Fibroblast of skin of right quadriceps (primary cell): ENCODE measurements at places on chromosomes 4 and X.

- peak; percentile 15 for DNase-seq
Measured at GRCh38 chr4:139278912-139279759, 889 bp downstream of the MGARP start.

- DNase-seq = no peak
Measured at GRCh38 chrX:47170861-47171692, 22.6 kb upstream of the UBA1 start.

- no peak for DNase-seq
Measured at GRCh38 chrX:134653835-134654234, 4.4 kb downstream of the PLAC1 start.

- no peak for DNase-seq
Measured at GRCh38 chrX:41258871-41259270, 75.1 kb upstream of the DDX3X start.

DNA sequence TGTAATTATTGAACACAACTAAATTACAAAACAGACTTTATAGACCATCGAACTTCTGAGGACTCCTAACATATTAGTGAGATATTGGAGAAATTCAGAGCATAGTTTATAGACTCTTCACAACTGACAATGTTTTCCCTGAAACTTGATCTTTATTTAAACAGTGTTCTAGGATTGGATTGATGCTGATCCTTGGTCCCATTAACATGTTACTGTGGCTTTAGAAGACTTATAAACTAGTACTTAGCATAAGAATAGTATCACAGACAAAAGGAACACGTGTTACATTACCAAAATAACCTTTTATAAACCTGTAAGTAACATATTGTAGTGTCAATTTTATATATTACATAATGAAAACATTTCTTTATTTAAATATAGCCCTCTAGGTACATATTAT, 689.6 kb downstream of the CCSER1 start:
- no peak for DNase-seq

DNA sequence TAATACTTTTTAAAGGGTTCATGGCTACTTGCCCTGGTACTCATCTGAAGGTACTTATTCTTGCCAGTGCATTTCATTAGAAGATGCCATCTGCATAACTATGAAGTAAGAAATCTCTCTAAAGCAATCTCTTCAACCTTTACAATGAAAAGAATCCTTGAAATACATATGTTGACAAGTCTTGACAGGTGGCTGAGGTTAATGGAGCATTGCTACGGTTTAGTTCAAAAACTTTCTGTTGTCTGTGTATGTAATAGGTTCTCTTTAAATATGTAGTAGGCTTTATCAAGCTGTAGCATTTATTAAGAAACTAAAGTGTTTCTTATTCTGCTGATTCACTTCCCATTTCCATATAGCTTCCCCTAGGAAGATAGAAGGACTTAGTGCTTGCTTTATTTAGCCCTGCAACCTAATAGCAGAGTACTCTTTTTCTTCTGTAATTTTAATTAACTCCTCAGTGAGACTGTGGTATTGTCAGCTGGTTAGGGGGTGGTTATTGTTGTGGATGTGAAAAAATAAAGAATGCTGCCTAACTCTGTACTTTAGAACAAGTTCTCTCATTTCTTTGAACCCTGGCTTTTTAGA, 39.3 kb downstream of the SLAIN2 start:
- DNase-seq = no peak

- no peak for DNase-seq
Measured at GRCh38 chrX:65266482-65266881, 268.1 kb downstream of the LAS1L start.

DNA sequence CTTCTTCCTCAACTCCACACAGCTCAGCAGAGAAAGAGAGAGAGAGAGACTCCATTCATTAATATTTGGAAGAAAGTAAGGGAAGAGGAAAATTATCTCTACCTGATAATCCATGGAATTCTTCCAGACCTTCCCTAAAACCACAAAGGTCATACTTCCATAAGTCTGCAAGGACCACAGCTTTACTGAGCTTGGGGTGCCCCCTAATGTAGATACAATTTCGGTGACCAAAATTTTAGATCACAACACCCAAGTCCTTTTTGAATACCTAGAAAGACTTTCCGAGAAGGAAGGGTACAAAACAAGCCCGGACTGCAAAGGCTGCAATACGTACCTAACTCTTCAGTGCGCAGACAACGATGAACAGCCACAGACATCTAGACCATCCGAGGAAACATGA, 523.9 kb downstream of the GLUD2 start:
- DNase-seq = no peak

DNA sequence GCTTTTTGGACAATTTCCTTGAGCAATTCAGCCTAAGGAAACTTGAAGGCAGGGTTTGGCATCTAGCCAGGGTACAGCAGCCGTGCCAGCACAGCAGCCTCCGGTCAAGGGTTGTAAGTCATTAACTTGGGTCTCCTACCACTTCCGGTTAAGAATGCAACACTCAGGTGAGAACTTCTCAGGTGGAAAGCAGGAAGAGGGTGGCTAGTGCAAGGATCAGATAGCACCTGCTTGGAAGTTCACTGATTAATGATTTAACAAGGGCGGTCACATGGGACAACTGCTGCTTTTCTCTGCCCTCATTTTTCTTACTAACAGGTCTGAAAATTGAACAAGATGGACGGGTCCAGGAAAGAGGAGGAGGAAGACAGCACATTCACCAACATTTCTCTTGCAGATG, 30.1 kb upstream of the SCOC start:
- no peak for DNase-seq

GRCh38 chr4:10729366-10729765, 44.8 kb upstream of the CLNK start:
- no peak for DNase-seq

DNA sequence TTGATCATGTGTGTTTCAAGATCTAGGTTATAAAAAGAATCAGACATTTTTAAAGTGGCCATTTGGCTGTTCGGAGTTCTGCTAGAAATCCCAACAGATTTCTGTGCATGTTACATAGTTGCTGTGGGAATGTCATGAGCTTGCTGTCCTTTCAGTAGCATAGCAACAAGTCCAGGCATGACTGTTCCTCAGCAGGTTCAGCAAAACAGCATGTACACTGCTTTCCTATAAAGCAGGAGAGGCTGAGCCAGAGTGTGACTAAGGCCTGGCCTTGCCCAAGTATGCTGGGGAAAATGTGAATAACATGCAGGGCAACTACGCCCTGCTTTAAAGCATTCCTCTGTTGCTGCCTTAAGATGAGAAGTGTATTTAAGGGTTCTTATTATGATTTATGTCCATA, 217.1 kb upstream of the SMIM31 start:
- DNase-seq = peak; percentile 55

- no peak for DNase-seq
Measured at GRCh38 chrX:109859651-109860050, 126.6 kb upstream of the ACSL4 start.

- no peak for DNase-seq
Measured at GRCh38 chrX:88586317-88586716, 160.7 kb upstream of the CPXCR1 start.

DNA sequence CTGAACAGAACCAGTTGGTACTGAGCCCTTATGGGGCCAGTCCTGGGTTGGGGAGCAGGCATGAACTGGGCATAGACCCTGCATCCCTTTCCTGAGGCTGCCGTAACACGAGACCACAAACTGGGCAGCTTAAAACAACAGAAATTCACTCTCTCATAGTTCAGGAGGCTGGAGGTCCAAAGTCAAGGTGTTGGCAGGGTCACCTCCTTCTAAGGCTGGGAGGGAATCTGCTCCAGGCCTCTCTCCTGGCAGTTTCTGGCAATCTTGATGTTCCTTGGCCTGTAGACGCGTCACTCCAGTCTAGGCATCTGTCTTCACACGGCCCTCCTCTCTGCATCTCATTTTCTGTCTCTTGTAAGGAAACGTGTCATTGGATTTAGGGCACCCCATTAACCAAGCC, 19.8 kb upstream of the SORCS2 start:
- DNase-seq = no peak

- DNase-seq = no peak
Measured at GRCh38 chr4:154643493-154643892, 31.0 kb upstream of the FGG start.

DNA sequence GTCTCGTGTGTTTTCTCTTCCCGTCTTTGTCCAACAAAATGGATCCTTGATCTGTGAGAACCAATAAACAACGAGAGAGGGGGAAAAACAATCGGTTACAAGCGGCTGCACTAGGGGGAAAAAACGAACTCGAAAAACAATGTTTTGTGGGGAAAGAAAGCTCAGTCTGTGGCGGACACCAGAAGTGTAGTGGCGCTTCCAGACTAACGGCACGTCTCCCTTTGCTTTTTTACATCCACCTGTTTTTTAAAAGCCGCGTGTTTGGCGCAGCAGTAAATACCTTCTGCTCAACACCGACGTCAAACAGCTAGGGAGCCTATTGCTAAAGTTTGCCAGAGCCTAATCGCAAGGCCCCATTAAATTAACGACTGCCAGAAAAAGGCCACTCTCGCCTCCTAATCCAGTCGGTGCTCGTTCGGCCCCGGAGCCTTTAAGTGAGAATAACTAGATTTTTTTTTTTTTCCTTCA, 3.3 kb downstream of the NKX6-1 start:
- no peak for DNase-seq

- peak; percentile 82 for DNase-seq
Measured at GRCh38 chr4:127698789-127699200, 31.4 kb upstream of the SLC25A31 start.

DNA sequence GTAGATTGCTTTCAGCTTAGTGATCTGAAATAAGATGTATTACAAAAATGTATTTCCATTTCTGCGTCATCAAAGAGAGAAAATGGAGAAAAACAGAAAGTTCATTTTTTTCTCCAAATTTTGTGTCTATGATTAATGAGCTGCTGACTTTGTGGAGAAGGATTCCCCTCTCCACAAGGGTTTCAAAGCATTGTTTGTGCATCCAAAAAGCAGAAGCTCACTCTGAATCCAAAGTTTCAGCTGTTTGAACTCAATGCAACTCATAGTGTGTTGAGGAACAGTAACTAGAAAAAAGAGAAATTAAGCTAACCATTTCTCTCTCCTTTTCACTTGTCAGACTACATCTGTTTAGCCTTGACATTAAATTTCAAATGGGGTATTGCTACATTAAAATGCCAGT, 62.9 kb upstream of the SLC7A11 start:
- no peak for DNase-seq

DNA sequence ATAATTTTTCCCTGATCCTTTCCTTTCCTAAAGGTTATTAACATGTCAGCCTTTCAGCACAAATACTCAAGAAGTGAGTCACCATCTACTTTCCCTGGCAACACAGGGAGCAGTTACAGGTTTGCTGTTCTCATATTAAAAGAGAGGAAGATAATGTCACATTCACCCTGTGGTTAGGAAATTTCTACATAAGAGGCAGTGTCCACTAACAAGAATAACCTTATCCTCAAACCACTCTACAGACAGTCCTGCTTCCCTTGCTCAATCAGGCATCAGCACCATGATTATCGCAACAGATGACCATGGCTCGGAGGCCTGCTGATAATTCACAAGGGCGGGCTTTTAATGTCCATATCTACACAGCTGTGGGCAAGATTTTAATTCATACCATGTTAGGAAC, 30.9 kb downstream of the RNF150 start:
- peak; percentile 80 for DNase-seq

- peak; percentile 10 for DNase-seq
Measured at GRCh38 chr4:154076921-154077320, 288.0 kb upstream of the SFRP2 start.

DNA sequence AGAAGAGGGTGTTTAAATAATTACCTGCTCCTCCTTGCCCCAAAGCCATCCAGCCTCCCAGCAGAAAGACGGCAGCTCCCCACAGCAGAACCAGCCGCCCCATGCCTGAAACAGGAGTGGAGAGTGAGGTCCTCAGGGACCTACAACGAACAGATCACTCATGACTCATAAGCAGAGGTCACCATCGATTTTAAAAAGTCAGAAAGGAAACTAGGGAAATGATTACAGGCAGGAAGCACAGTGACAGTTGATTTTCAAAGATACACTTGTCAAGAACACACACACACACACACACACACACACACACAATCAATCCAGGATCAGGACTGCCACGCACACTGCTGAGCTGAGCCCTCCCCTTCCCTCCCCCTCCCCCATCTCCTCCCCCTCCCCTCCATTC, at the start of gene CRLF2:
Gene CRLF2, minus strand, starts transcription at position 118 of the 400 bp plus-strand sequence. Its CDS starts 15 bp downstream, at position 103.
- peak; percentile 60 for DNase-seq

DNA sequence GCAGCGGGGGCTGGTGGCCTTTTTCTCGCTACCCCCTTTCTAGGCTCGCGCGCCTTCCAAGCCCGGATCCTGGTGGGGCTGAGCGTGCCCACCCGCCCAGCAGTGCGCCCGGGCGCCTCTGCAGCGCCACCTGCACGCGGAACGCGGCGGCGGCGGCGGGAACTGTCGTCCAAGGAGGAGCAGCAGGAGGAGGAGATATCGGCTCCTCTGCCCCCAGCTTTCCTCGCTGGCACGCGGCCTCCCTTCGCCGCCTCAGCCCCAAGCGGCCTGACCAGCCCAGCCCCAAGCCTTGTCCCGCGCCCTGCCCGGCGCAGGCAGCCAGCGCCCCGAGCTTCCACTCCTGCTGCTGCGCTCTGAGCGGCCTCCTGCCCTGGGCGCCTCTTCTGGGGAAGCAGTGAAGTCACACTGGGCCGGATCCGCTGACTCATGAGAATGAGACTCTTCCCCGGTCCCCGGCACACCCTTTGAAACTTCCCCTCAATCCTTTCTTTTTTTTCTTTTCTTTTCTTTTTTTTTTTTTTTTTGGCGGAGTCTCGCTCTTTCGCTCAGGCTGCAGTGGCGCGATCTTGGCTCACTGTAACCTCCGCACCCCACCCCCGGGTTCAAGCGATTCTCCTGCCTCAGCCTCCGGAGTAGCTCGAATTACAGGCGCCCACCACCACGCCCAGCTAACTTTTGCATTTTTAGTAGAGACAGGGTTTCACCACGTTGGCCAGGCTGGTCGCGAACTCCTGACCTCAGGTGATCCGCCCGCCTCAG, 10.6 kb upstream of the ELF4 start:
- peak; percentile 80 for DNase-seq

DNA sequence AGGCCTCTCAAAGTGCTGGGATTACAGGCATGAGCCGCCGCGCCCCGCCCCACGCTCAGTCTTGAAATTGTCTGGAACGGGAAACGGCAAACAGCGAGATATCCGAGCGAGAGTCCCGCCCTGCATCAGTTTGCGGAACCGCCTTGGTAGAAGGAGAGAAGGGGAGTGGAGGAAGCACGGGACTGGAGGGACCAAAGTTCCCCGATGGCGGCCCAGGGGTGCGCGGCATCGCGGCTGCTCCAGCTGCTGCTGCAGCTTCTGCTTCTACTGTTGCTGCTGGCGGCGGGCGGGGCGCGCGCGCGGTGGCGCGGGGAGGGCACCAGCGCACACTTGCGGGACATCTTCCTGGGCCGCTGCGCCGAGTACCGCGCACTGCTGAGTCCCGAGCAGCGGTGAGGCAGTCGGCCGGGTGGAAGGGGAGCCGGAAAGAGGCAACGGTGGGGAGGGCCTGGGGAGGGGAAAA, at the start of gene BST1:
Gene BST1, plus strand, starts transcription at position 125 of the 463 bp plus-strand sequence. Its CDS starts 80 bp downstream, at position 205.
- peak; percentile 62 for DNase-seq

DNA sequence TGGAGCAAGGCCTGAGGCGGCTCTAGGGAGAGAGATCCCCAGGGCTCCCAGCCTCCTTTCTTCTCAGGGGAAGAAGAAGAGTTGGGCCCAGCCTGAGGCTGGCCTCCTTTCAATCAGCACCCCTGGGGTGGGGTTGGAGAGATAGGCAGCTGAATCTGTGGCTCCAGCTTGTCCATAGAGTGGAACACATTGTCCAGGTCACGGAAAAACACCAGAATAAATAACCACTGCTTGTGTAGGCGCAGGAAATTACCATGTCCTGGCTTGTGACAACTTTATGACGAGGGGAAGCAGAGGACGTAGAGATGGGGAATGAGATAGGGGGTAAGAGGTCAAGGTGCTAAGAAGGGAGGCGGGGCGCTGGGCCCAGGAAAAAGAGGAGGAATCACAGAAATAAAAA, 80.8 kb upstream of the EFNB1 start:
- DNase-seq = no peak
